ENCODE measurements at places on chromosomes 13 and 19.

DNA sequence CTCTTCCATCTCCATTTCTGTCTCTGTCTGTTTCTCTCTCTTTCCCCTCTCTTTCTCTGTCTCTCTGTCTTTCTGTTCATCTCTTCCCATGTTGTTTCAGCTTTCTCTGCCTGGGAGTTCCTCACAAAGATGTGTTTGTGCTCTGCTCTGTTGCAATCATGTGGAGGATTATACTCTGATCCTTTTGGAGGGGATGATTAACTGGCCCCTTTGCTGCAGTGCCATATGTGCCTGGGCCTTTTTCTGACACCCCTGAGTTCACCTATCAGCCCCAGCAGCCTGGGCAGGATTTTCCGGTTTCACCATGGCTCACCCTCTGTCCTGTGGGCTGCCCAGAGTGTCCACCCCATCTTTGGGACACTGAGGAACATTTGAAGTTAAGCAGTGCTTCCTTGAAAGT is 9.0 kb upstream of the TEX26 start:
- no peak for DNase-seq

- no peak for DNase-seq
Measured at GRCh38 chr13:33015241-33015668, 968 bp upstream of the KL start.

- no peak for DNase-seq
Measured at GRCh38 chr13:112727581-112727980, 37.7 kb downstream of the ATP11A start.

- DNase-seq, result no peak
Measured at GRCh38 chr19:9945319-9945966, 9.1 kb upstream of the OLFM2 start.

- no peak for DNase-seq
Measured at GRCh38 chr13:89827552-89827951, 1519.9 kb upstream of the MIR17HG start.

GRCh38 chr19:16949496-16950023 is 60.8 kb downstream of the F2RL3 start:
- DNase-seq, result peak; percentile 11

DNA sequence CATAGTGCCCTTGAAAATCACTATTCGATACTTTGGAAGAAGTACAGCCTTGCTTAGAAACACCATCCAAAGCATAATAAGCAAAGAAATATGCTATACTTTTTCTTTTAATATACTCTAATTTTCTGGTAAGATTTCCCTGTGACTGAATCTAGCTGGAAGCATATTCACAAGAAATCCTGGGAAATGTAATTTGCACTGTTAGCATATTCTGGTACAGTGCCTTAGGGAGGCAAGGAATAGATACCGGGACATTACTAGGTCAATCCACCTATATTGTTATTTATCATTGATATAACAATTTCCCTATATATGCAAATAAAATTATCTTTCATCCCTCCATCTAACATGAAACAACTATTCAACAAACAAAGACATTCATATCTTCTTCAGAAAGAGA is 1131.3 kb upstream of the PRR20A start:
- no peak for DNase-seq

- DNase-seq, result no peak
Measured at GRCh38 chr19:56269348-56269747, 3.2 kb upstream of the EDDM13 start.

DNA sequence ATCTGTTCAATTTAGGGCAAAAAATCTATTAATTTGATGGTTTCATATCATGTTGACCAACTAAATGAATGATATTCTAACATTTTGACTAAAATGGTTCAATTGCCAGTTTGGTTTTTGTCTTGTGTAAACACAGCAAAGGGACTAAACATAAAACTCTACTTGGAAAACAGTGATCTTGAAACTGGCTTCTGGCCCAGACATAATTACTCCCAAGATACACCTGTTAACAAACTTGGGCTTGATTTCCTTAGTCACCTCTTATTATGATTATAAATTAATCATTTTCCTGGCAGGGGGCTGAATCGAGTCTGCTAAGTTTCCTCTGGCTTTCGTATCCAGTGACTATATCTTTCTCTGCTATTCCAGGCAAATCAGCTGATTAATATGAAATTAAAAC is 78.0 kb upstream of the OXGR1 start:
- no peak for DNase-seq

- no peak for DNase-seq
Measured at GRCh38 chr13:103157434-103158145, 91.4 kb upstream of the SLC10A2 start.

DNA sequence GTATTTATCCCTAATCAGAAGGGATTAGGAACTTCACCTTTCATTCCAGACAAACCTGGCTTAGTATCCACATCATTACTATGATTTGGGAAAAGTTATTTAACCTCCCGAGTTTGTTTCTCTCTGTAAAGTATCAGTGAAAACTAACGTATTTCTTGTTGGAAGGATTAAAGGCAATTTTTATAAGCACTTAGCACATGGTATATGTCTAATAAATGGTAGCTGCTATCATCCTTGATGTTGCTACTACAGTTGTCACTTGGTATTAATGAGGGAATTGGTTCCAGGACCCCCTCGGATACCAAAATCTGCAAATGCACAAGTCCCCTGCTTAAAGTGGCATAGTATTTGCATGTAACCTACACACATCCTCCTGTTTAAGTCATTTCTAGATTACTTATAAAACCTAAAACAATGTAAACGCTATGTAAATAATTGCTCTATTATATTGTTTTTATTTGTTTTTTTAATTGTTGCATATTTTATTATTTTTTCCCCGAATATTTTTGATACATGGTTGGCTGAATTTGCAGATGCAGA is 42.7 kb upstream of the FAM124A start:
- DNase-seq, result no peak

DNA sequence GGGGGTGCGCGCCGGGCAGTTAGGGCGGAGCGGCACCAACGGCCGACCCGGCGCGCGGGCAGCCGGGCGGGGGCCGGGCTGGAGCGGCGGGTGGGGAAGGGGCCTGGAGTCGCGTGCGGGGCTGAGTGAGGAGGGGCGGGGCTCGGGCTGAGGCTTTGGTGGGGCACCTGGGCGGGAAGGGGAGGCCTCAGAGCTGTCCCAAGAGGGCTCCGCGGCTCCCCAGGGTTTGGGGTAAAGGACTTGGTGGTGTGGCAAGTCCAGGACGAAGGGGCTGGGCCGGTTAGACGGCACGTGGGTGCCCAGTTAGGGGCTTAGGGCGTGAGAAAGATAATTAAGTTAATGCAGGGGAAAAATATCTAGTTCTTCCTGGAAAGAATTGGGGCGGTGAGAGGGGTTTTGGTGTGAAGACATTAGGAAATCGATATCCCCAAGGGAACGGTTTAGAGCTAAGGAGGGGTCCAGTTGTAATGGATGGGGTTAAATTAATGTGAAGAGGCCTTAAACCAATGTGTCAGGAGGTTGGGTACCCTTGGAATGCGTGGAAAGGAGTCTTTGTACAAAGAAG is 496 bp downstream of the ZNF574 start:
- no peak for DNase-seq

GRCh38 chr13:31588316-31588715 is 151.0 kb upstream of the RXFP2 start:
- no peak for DNase-seq

- no peak for DNase-seq
Measured at GRCh38 chr13:97430296-97430695, 3.7 kb upstream of the RAP2A start.

- DNase-seq, result peak; percentile 69
Measured at GRCh38 chr19:41753159-41753558, 2.2 kb upstream of the CEACAM6 start.

- DNase-seq, result no peak
Measured at GRCh38 chr13:100543872-100544602, 44.6 kb downstream of the GGACT start.

DNA sequence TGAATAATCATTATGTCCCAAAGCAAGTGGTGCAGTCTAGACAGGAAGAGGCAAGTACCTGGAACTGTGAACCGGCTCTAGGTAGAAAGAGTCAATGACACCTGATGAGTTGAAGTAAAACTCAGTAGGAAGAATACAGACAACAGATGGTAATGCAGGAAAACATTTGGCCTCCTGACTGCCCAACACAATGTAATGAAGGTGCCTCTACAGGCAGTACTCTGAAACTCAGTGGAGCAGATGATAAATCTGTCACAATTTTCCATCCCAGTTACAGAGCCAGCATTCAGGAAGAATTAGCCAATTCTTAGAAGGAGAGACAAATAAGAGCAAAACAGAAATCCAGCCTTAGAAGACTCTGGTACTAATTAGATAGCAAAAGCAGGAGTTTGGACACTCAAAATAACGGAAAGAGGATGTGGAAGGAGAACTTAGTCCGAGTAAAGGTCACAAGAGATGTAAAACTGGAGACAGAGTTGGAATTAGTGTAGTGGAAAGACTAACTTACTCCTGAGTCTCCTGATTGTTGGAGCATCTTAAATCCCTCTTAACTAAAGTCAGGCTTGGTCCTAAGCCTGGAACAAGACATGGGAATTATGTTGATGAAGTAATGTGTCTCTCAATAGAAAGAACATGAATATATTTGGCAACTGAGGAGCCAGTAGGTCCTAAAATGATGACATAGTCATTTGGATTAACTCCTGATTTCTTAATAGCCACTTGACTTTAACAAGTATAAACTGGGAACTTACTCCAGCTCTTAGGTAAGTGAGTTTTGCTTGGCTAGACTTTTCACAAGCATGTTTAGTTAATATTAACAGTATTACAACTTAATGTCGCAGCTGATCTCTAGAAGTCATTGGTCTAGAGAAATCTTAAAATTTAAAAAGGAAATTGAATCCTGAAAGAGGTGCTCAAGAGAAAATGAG is 457.3 kb upstream of the MIR17HG start:
- DNase-seq, result no peak

- no peak for DNase-seq
Measured at GRCh38 chr19:52943134-52943883, 19.4 kb downstream of the ZNF816 start.

- no peak for DNase-seq
Measured at GRCh38 chr19:55113570-55114039, 3.8 kb downstream of the PPP1R12C start.

DNA sequence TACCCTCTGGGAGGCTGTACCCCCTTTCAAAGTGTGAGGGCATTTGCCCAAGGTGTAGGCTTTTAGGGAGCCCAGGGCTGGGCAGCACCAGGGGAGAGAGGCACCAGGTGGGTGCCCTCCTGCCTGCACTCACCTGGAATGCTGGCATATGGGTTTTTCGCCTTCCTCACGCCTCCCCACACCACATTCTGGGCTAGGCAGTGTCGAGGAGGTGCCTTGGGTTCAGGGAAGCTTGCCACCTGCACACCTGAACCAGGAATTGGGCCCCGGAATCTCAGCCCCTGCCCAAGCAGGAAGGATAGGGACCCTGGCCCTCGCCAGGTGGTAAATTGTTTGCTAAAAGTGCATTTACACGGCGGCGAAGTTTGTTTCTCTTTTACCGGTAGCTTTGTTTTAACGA is 5.1 kb upstream of the TSHZ3 start:
- no peak for DNase-seq

- no peak for DNase-seq
Measured at GRCh38 chr13:90613076-90613795, 734.3 kb upstream of the MIR17HG start.

GRCh38 chr19:1361601-1362386 is 21.9 kb upstream of the NDUFS7 start:
- DNase-seq, result peak; percentile 61

GRCh38 chr19:48926909-48927308 is 6.6 kb upstream of the DHDH start:
- peak; percentile 13 for DNase-seq

Measured in GM13976 (cell line).